ENCODE measurements at places on chromosomes 3 and 15. TPM values are rescaled to one million over a fixed set of nuclear protein-coding genes. Genes with fewer than 3 reads are reported as not detected.

ALPK3 gene
- 0.02 TPM for polyA plus RNA-seq

ZNF662 gene
- polyA plus RNA-seq = 1.2 TPM

DISP2 gene
- 6.6 TPM for polyA plus RNA-seq

HHATL gene
- polyA plus RNA-seq = not detected

GOLGA6L10 gene
- polyA plus RNA-seq = 0.39 TPM

SEMA3F gene
- 94.2 TPM for polyA plus RNA-seq

CPN2 gene
- polyA plus RNA-seq = not detected

TM6SF1 gene
- polyA plus RNA-seq = 0.16 TPM

NMNAT3 gene
- polyA plus RNA-seq = 1.0 TPM

DUOXA1 gene
- polyA plus RNA-seq = 5.7 TPM

SCAMP5 gene
- 0.36 TPM for polyA plus RNA-seq

DNA sequence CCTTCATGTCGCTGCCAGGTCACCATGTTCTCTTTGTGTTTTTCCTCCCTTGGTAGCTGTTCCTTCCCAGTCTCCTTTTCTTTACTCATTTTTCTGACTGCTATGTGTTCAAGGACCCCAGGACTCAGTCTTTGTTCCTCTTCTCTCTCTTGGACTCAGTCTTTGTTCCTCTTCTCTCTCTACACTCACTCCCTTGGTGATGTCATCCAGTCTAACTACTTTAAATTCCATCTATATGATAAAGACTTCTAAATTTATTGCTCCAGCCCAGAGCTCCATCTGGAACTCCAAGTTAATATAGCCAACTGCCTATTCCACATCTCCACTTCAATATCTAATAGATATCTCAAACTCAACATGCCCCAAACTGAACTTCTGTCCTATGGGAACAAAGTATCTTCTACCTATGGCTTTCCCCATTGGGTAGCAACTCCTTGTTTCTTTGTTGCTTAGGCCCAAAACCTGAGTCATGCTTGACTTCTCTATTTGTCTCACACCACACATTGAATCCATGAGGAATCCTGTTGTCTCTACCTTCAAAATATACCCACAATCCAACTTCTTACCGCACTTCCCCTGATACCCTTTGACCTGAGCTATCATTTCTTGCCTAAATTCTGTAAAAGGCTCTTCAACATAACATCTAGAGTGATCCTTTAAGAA lies 4.9 kb upstream of the DYNC1LI1 start:
- peak; percentile 17 for DNase-seq

- DNase-seq = no peak
These were observed 11.8 kb downstream of the LPCAT4 start for GRCh38 chr15:34355241-34355640.

DNA sequence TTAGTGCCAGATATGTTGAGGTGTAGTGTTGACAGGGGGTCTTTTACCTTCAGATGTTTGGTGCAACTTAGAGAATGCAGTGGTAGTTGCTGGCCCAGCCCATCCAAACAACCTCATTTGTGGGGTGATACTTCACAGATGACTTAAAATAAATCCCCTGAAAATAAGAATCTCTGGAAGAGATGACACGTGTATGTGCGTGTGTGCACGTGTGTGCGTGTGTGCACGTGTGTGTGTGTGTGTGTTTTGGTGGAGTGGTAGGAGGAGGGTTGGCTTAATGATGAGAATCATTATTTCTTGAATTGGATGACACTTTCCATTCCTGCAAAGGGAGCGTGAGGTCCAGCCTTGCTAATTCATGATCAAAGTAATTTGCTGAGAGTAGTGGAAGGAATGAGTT lies 31.9 kb downstream of the SNRPN start:
- no peak for DNase-seq

- no peak for DNase-seq
These were observed 38.7 kb downstream of the RTP4 start for GRCh38 chr3:187406927-187407326.

DNA sequence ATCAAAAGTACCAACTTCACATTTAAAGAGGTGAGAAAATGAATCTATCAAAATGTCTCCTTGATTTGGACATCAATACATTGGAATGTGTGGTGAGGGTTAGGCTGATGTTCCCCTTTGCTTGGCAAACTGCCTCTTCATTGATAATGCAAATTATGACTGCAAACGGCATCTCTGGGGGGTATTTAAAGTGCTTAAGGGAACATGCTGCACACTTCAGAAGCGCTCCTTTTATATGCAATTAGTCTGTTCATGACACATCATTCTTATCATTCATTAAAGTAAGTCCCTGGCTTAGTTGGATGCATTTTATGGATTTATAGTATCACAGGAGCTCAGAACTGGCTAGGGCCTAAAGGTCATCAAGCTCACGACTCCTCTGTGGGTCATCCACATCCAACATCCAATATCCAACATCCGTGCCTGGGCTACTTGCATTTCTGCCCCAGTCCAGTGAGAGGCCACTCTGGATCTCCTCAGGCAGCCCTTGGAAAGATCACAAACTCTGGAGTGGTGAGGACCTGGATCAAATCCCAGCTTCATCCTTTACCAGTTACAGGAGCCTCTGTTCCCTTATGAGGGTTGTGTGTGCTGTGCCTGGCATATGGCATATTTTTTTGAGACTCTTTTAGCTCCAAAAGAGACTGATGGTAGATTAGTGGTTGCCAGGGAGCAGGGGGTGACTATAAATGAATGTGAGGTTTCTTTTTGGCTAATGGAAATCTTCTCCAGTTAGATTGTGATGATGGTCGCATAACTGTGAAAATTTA lies 136.8 kb upstream of the FOXB1 start:
- DNase-seq = no peak

DNA sequence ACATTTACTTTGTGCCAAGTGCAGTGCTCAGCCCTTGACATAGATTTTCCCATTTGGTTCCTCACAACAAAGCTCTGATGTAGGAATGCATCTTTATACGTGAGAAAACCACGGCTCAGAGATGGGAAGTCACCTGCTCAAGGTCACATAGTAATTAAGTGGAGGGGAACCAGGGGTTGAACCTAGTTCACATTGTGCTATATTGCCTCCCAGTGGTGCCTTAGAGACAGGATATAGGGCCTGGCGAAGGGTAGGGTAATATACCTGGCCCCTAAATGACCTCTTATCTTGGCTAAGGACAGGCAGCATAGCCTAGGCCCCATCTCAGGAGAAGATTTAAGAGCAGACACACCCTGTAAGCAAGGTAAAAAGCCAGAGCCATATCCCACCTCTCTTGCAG lies 71.5 kb downstream of the FOXP1 start:
- DNase-seq = no peak

- no peak for DNase-seq
These were observed 65.8 kb upstream of the TRA2B start for GRCh38 chr3:186003610-186004009.

DNA sequence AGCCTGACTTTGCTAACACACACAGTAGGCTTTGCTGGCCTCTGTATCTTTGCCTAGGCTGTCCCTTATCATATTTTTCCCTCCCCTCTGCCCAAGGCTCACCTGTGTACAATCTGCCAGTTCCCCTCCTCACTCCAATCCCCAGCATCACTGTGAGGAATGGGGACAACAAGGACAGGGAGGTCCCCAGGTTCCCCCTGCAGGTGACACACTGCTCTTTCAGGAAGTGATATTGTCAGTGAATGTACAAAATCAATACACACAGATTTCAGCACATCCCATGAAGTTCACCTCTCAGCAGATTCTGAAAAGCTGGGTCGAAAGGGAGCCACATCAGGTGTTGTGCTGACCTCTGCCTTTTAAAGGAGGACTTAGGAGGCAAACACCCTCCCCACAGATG lies 177.5 kb downstream of the RAB11A start:
- DNase-seq = no peak

DNA sequence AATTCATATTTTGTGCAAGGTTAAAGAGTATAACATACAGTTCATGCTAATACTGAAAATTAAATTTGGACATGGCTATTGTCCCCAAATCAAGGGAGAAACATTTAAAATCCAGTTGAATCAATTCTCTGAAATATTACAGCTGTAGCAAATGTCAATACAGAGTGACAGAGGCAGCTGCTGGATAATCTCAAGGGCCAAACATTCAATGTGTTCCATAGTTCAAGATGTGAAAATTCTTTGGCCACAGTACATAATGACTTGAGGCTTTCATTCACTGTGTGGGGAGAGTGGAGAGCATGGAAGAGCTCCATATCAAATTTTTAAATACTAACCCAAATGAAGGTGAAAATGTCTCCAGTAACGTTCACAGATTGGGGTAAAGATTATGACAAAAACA lies 1192.8 kb upstream of the CADM2 start:
- no peak for DNase-seq

GRCh38 chr15:31271711-31272557 lies 54.7 kb upstream of the KLF13 start:
- DNase-seq = no peak

GRCh38 chr3:16290007-16290826 lies 25.2 kb downstream of the OXNAD1 start:
- DNase-seq = peak; percentile 26

GRCh38 chr3:4983739-4984510 lies 4.7 kb downstream of the BHLHE40 start:
- DNase-seq = peak; percentile 88
